Suppressor macrophage treated with lipopolysaccharide for 1 hour (primary cell): ENCODE measurements at places on chromosomes 13 and 19.

DNA sequence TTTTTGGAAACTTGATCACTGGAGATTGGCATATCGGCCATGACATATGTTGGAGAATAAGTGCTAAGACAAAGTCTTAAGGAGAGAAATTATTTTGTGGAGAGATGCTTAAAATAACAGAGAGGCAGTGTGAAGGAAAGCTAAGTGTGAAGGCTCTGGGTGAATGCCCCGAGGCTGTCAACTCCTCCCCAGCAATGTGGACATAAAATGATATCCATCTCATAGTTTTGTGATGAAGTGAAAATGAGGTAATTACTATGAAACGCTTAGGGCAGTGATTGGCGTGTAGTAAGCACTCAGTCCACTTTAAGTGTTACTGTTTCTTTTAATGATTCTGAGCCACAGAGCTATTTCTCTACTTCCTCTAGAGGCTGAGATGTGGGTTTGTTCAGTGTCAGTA lies 195.8 kb upstream of the KLF12 start:
- no peak for DNase-seq

GRCh38 chr13:97076898-97077297 lies 82.6 kb upstream of the OXGR1 start:
- peak; percentile 83 for DNase-seq

GRCh38 chr13:110853235-110853721 lies 61.6 kb downstream of the ANKRD10 start:
- DNase-seq: no peak

DNA sequence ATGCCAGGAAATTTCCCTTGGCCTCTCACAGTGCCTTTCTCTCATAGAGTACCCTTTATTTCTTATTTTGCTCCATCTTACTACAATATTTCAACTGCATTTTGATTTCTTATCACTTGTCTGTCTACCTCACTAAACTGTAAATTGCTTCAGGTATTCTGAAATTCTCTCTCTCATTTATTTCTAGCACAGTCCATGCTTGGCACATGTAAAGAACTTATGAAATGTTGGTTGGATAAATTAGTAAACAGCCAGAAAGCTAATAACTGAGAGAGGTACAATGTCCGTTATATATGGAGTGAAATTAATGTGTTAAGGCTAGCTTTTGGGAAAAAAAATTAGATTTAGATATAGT lies 138.3 kb upstream of the RFC3 start:
- no peak for DNase-seq

DNA sequence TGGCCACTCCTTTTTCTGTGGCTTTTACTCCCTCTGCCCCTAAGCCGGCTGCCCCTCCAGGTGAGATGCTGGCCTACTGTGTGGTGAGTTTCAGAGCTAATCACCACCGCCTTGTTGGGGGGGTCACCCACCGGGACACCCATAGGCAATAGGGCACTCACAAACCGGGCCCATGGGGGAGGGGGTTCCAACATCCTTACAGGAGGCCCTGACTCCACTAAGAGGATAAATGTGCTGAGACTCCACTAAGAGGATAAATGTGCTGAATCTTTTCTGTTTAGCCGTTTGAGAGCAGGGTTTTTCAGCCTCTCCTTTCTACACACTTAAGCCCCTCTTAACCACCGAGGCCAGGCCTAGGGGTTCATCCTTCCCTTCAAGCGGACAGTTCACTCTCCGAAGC lies 73.7 kb downstream of the SLC15A1 start:
- DNase-seq: no peak

DNA sequence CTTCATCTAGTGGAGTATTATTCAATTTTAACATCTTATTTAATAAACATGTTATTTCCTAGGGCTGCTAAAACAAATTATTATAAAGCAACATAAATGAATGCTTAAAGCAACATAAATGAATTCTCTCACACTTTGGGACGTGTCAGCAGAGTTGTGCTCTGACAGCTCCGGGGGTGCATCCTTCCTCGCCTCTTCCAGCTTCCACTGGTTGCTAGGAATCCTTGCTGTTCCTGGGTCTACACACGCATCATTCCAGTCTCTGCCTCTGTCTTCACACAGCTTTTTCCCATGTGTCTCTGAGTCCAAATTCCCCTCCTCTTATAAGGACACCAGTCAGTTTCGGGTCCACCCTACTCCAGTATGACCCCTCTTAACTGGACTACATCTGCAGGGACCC lies 21.6 kb upstream of the SPATA13 start:
- no peak for DNase-seq

GRCh38 chr13:53411463-53411862 lies 382.9 kb downstream of the OLFM4 start:
- DNase-seq: no peak

- DNase-seq: peak; percentile 49
Measured at GRCh38 chr13:33281951-33282595, 3.5 kb downstream of the STARD13 start.

DNA sequence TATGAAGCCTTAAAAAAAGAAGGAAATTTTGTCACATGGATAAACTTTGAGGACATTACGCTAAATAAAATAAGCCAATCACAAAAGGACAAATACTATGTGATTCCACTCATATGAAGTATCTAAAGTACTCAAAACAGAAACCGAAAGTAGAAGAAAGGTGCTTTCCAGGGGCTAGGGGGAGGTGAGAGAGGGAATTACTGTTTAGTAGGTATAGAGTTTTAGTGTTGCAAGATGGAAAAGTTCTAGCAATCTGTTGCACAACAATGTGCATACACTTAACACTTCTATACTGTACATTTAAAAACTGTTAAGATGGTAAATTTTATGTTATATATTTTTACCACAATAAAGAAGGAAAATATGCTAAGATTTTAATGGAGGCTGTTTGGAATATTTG lies 83.0 kb downstream of the POLR1D start:
- peak; percentile 35 for DNase-seq

DNA sequence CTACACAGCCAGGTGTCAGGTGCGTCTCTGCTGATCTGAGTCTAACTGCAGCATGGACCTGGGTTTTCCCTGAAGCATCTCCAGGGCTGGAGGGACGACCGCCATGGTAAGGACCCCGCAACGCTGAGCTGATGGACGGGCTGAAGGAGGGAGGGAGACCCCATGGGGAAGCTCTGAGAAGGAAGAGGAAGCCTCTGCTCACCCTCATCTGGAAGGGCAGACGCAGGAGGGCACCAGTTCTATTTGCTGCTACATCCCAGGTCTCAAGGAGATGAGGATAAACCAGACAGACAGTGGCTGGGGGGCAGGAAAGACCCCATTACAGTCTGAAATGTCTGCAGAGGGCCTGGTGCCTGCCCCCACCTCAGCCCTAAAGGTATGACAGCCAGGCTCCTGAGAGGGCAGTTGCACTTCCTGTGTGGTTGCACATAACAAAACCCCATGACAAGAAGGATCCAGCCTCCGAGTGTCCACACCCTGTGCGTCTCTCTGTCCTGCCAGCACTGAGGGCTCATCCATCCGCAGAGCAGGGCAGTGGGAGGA lies at the start of gene LILRA2:
TSS of gene LILRA2 (plus strand) at position 461 of the 543 bp plus-strand sequence. CDS start 89 bp downstream, outside the sequence.
- DNase-seq: peak; percentile 55

DNA sequence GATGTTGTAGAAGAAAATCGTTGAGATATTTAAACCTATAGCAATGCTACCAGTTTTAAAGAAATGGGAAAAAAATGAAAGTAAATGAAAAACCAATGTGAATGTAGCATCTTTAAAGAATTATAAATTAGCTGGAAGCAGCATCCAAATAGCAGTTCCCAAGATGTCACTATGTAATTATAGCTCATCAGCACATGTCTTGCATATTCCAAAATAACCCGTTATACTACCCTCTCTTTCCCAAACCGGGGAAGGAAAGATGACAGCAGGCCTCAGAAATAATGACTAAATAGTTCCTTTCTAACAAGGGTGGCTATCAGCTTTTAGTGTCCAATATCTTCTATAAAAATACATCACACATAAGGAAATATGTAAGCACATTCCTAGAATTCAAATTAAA lies 140.5 kb downstream of the FGF14 start:
- DNase-seq: no peak
